ENCODE measurements at places on chromosomes 1 and 21. TPM values are rescaled to one million over a fixed set of nuclear protein-coding genes. Genes with fewer than 3 reads are reported as not detected.
A peak's percentile ranks its signal among the peaks of the same experiment; 100 is the strongest.

- DNase-seq = peak; percentile 89
Measured at GRCh38 chr1:231528172-231529029, at the start of gene TSNAX. TSS of gene TSNAX (plus strand) at chr1:231528669. CDS start at chr1:231528811, 142 bp downstream.

Gene POTED
- total RNA-seq = not detected

Gene SPAG17
- total RNA-seq = not detected

DNA sequence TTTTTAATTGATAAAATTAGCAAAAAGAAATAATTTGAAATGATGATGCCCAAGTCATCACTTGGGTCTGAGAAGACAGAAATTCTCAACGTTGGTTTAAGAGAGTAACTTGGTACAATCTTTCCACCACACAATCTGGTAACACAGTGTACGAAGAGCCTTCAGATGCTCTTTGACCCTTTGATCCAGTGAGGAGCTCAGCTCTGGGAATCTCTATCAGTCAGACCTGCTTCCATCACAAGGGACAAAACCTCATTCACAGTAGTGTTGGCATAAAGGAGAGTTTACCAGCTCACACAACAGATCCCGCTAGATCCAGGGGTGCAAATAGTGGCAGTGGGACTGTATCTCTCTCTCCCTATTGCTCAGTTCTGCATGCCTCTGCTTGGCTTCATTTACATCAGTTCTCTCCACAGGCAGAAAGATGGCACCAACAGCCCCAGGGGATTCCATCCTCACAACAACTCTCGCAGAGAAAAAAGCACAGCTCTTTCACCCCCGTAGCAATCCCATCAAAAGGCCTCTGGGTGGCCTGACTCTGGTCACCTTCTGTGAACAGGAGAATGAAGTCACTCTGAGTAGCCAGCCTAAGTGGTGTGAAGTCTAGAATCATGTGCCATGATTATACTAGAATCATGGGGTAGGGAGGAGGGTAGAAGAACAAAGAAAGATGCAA, 119.7 kb downstream of the ZNF281 start:
- no peak for DNase-seq

DNA sequence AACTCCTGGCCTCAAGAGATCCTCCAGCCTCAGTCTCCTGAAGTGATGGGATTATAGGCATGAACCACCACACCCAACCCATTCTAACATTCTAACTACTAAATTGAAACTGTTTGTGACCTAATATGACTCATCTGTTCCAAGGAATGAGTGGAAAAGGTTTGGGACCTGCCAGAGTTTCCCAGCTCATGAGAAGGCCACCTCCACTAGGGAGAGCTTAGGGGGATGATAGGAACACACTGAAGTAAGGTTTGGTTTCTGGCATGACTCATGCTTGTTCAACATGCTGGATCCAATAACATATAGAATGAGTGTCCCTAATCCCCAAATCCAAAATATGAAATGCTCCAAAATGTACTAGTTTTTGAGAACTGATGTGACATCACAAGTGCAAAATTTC, 18.9 kb upstream of the SCAF4 start:
- DNase-seq = no peak

DNA sequence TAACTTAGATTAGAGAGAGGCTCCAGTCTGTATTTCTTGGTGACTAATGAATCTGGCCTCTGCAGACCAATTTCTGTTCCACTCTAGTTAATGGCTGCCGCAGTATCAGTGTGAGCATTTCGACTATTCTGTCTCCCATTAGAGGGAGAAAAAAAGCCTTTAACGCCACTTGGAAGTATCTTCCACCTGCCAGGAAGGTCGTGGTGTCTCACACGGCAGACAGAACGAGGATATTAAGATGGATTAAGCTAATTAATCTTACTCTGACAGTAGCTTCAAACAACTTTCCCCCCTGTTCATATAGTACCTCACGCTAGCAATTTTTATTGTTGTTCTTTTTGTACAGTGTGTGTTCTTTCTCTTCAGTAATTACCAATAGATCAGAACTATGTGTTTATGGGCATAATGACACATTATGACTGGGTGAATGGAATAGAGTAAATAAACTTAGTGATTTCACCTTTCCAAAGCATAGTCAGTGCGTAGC, 153.8 kb downstream of the ADGRL2 start:
- DNase-seq = no peak

DNA sequence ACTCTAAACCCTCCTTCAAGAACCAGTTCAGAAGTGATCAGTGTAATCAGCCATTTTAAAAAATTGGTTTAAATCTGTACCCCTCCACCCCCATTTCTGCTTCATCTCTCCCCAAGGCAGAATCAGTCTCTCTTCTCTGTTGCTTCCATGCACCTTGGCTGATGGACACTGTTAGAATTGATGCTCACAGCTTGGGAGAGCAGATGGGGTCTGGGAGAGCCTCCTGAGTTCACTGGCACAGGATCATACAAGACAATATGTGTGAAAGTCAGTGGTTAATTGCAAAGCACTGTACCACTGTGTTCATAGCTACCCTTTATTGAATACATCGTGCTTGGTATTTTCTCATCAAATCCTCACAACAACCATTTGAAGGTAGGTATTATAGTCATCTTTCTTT, 140.9 kb downstream of the ROR1 start:
- no peak for DNase-seq

DNA sequence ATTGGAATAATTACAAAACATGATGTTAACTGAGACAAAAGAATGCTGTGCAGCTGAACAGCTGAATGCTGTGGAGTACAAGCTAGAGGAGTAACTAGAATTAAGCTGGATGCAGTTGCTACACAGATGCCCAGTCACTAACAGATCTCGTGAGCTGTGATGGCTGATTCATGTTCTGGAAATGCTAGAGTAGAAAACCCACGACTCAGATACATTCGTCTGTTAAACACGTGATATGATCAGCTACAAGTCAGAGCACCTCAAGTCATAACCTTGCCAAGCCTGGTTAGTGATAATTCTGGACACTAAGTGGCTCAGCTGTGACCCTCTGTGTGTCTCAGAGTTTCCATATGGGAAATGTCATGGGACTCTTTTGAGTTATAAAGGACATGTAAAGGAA, 89.7 kb upstream of the ESRRG start:
- no peak for DNase-seq

DNA sequence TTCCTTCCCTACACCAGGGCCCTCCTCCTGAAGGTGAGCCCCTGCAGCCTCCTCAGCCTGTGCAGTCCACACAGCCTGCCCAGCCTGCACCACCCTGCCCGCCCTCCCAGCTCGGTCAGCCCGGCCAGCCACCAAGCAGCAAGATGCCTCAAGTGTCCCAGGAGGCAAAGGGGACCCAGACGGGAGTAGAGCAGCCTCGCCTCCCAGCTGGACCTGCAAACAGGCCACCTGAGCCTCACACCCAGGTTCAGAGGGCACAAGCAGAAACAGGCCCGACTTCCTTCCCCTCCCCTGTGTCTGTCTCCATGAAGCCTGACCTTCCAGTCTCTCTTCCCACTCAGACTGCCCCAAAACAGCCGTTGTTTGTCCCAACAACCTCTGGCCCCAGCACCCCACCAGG, 38.8 kb downstream of the ZBTB17 start:
- no peak for DNase-seq

Gene PLPPR5
- total RNA-seq = not detected

Gene CDK18
- 2.6 TPM for total RNA-seq

Gene SAMD13
- not detected for total RNA-seq

Gene LCE3D
- total RNA-seq = not detected

DNA sequence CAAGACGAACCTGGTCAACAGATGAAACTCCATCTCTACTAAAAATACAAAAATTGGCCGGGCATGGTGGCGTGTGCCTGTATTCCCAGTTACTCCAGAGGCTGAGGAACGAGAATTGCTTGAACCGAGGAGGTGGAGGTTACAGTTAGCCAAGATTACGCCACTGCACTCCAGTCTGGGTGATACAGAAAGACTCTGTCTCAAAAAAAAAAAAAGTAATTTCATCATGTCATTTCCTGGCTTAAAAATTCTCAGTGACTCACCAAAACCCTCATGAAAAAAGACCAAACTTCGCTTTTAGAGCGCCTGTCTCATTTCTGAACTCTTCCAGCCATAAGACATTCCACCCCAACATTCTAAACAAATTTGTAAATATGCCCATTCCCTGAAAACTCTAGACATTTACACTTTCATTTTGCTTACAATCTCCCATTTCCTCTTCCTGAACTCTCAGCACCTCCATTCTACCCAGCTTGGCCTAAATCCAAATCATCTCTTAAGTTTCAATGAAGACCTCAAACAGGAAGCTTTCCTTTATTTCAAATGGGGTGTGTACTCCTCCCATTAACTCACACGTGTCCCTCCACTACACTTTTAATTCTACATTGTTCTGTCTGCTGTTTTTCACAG, 50.5 kb upstream of the PRRC2C start:
- no peak for DNase-seq

DNA sequence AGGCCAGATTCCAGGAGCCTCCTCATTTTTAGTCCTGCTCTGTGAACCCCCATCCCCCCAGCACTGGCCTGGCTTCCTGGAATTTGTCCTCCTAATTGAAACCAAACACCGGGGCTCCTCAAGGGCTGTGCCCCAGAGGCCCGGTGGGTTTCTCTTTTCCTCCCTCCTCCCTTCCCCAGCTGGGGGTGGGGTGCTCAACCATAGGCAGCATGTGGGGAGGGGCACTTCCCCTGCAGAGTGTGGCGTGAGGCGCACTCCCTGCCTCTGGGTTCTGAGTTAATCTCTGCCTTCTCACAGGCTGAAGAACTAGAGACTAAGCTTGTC, 67.5 kb upstream of the ACOT11 start:
- DNase-seq = no peak

Gene GSTM1
- total RNA-seq = 22.4 TPM

Gene FCER1A
- total RNA-seq = not detected

GRCh38 chr1:181551249-181551648, 67.9 kb downstream of the CACNA1E start:
- no peak for DNase-seq

Gene MMP23B
- 0.32 TPM for total RNA-seq

Gene PRR9
- total RNA-seq = not detected

DNA sequence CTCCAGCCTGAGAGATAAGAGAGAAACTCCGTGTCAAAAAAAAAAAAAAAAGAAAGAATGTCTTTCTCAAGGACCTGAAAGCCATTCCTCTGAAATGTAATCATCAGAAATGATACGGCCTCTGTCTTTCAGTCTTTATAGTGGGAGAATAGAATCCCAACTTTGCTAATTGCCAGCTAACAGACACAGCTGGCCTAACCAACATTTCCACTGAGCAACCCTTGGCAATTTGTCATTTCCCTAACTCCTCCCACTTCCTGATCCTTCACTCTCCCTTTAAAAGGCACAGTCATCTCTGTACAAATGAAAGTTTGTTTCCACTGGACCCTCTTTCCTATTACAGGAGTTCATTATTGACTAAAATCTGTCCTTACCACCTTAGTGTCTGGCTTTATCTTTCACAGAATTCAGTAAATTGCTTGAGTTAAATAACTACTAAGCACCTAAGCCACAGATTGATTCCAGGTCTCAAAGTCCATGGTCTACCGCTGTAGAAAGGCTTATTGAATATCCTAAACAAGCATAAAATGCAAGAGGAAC, 4.3 kb upstream of the CBR1 start:
- DNase-seq = no peak

GRCh38 chr1:81437213-81437612, 363.5 kb upstream of the ADGRL2 start:
- DNase-seq = no peak

DNA sequence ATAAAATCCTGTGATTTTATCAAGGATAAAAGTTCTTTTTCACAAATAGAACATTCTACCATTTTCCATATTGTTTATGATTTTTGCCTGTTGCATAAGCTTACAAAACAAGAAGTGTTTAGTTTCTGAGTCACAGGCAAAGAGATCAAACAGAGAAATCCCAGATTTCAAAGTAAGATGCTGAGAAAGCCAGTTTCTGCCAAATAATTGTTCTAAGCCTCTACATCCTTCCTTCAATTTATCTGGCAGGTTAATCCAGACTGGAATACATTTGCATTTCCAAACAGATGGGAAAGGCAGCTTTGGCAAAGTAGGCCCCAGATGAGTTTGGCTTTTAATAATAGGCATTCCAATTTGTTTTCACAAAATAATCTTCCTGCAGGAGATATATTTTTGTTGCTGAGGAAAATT, 2.5 kb downstream of the SLC1A7 start:
- DNase-seq = no peak

DNA sequence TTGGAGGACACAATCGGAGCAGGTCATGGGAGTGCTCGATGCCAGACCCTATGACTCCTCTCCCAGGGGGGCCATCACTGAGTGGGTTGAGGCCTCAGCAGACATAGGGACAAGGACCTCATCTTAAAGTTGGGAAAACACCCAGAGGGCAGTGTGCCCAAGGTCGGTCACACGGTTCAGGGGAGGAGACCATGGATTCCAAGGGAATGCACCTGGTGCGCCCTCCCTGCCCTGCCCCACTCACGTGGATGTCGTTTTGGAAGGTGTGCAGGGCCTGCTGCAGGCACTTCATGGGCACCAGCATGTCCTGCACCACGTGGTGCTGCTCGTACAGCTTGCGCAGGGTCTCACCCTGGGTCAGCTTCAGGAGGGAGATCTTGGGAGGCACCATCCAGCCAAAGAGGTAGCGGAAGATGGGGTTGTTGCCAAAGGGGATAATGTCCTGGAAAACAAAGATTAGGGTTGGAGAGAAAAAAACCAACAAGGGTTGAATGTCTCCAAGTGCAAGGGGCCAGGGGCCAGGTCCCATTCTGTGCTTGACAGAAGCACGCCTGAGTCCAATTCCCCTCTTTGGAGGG, 33.1 kb downstream of the DHCR24 start:
- no peak for DNase-seq

DNA sequence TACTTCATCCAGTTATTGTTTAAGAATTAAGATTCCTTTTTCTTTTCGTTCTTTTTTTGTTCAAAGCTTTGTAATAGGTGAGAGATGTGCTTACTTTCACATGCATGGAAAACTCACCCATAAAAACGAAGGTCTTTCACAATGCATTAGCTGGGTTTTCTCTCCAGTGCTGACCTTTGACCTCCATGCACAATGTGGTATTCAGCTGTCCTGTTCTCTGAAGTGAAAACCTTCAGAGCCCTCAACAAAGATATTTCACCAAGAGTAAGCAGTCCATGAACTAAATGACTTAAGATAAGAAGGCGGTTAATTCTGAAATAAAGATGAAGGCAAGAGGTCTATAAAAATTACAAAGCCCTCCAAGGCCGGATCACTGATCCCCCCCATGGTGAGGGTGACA, 77.1 kb upstream of the IPO9 start:
- no peak for DNase-seq

DNA sequence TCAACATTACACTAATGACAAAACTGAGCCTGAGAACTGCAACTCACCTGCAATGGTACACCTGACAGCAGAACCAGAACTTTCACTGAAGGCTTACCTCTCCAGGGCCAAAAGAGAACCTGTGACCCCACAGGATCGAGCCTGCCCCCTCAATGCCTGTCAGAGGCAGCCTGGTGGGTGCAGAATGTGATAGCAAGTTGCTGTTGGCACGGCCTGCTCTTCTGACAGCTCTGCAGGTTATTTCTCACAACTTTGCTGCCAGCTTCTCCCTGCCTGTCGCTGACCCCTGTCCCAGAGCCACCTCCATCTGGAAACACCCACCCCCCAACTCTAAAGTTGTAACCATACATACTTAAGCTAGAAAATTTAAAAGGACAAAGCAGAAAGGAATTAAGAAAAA, 35.2 kb downstream of the HIVEP3 start:
- no peak for DNase-seq

Gene FCRL2
- 51.6 TPM for total RNA-seq

Gene LINGO4
- not detected for total RNA-seq

GRCh38 chr21:27104846-27105431, 138.1 kb upstream of the ADAMTS5 start:
- no peak for DNase-seq

All from activated B cell treated with CpG ODN at 0.5 μM for 24 hours (primary cell).